Renal cortex interstitium (tissue), 15 donors: ENCODE measurements at places on chromosomes 2 and 18. TPM values are rescaled to one million over a fixed set of nuclear protein-coding genes. Genes with fewer than 3 reads are reported as not detected.
A peak's percentile ranks its signal among the peaks of the same experiment; 100 is the strongest.

DNA sequence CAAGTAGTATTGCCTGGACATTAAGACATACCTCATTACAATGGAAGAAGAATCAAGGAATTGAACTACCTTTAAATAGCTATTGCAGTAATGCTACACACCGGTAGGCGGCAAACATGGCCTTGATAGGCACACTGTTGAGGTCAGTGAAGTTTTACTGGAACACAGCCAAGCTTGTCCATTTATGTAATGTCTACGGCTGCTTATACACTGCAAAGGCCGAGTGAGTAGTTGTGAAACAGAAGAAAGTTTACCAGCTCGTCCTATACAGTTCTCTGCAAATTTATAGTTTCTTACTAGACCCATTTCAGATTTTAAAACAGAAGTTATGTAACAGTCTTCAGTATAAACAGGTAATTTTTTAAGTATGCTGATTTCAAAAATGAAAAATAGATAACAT, 38.8 kb downstream of the PPP4R1 start:
- peak; percentile 86 for DNase-seq

GRCh38 chr2:164746713-164747112, 94.9 kb downstream of the COBLL1 start:
- no peak for DNase-seq

GRCh38 chr2:231181860-231182512, 16.4 kb upstream of the ARMC9 start:
- no peak for DNase-seq

- DNase-seq: peak; percentile 42
Measured at GRCh38 chr2:12543978-12544558, 172.7 kb upstream of the TRIB2 start.

The DSC2 gene
- 44.8 TPM for polyA plus RNA-seq

The HOXD1 gene
- polyA plus RNA-seq: 12.4 TPM

The GALNT14 gene
- polyA plus RNA-seq: 40.9 TPM
